ENCODE measurements at places on chromosomes 12 and 14. TPM values are rescaled to one million over a fixed set of nuclear protein-coding genes. Genes with fewer than 3 reads are reported as not detected.

CHPT1 gene
- 29.2 TPM for total RNA-seq

DNA sequence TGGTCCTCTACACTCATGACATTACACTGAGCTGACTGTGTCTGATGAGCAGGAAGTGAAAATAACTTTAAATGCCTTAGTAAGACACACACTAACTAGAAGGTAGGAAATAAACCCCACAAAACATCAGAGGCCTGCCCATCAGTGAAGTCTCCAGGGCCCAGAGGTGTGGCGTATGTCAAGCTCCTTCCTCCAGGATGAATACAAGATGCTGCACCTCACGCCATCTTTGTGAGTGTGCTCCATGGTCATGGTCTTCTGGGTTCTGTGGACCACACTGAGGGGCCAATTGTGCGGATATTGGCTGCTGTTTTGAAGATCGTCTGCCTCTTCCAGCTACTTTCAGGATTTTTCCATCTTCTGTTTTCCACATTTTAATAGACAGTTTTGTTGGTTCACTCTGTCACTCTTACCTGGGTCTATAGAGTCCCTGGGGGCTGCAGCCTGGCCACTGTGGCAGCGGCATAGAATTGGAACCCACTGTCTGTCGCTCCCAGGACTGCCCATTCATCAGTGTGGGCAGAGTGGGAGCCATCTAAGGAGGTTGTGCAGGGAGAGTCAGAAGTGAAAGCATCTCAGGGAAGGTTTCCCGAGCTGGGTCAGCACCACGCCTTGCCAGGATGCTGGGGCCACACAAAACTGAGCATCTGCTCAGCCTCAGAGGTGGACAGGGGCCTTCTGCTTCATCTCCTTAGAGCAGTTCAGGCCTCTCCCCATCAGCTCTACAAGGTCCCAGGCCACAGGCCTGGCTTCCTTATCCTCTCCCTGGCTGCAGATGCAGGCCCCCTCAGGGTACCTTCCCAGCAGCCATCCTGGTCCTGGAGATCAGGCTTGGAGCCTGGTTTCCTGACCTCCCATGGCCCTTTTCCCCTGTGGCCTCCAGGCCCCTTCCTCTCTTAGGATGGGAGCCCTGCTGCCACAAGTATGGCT lies 57.5 kb upstream of the C14orf180 start:
- no peak for DNase-seq

- DNase-seq, result no peak
Measured at GRCh38 chr12:76183459-76184186, 99.1 kb upstream of the NAP1L1 start.

GRCh38 chr14:78022059-78022458 lies 148.1 kb upstream of the NRXN3 start:
- no peak for DNase-seq

INTS13 gene
- total RNA-seq, result 64.5 TPM

DNA sequence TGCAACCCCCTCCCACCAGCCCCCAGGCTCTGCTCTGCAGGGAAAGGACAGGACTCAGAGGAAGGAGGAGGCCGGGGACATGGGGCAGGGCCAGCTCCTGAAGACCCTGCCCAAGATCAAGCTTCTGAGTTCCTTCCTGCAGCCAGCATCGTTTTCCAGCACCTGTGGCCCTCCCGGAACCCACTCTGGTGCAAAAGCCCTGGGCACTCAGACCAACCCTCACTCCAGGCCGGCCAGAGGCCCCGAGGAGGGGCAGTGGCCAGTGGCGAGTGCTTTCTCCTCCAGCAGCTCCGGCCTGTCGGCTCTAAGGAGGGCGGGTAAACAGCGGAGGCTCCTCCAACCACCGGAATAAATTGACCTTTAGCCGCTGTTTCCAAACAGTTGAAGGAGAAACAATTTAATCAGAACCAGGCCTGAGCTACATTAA lies 10.8 kb downstream of the TMEM179 start:
- no peak for DNase-seq

- no peak for DNase-seq
Measured at GRCh38 chr12:95195122-95195521, 22.1 kb downstream of the FGD6 start.

- DNase-seq, result no peak
Measured at GRCh38 chr12:23810329-23810902, 139.1 kb downstream of the SOX5 start.

SCN8A gene
- total RNA-seq, result 1.1 TPM

CAND1 gene
- total RNA-seq, result 197 TPM

GRCh38 chr12:60035835-60036234 lies 440.0 kb downstream of the SLC16A7 start:
- DNase-seq, result no peak

GRCh38 chr14:31745741-31746140 lies 184.5 kb downstream of the NUBPL start:
- DNase-seq, result no peak

NRIP2 gene
- total RNA-seq, result not detected

TM7SF3 gene
- total RNA-seq, result 42.9 TPM

GPR162 gene
- 0.11 TPM for total RNA-seq

- no peak for DNase-seq
Measured at GRCh38 chr12:6280053-6280469, 30.4 kb upstream of the PLEKHG6 start.

GRCh38 chr14:77032844-77033621 lies 4.5 kb upstream of the IRF2BPL start:
- peak; percentile 77 for DNase-seq

DNA sequence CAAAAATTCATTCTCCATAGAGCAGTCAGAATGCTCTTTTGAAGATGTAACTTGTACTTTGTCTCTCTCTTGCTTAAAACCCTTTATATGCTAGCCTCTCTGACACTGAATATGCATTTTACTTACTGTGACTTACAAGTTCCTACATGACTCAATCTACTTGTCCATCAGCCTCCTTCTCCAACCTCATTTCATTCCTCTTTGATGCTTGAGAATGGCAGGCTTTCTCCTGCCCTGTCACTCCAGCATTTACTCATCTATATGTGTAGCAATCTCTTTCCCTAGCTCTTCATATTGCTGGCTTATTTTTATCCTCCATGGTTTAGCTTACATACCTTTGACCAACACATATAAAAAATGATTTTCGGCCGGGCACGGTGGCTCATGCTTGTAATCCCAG lies 561.9 kb downstream of the CCER1 start:
- DNase-seq, result no peak

NANOG gene
- not detected for total RNA-seq

CAPZA3 gene
- not detected for total RNA-seq

C14orf132 gene
- total RNA-seq, result 0.61 TPM

GRCh38 chr12:122029620-122030423 lies 8.1 kb downstream of the BCL7A start:
- no peak for DNase-seq

- DNase-seq, result no peak
Measured at GRCh38 chr14:50979941-50980850, 35.9 kb upstream of the PYGL start.

- DNase-seq, result no peak
Measured at GRCh38 chr14:77314043-77314442, 6.6 kb downstream of the POMT2 start.

DNA sequence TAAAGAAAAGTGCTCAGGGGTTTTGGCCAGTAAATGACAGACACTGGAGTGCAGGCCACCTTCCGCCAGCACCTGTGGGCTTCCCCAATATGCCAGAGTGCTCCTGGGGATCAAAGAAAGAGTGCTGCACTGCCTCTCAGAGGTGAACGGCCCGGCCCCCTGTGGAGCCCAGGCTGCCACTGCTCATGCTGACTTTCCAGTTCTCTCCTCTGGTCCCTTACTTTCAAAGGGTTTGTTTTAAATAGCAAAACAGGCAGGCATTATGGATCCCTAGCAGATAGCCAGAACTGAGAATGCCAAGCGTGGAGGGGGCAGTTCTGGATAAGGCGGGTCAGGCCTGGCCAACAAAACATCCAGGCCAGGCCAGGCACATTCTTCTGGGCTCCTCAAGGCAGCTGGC lies 59.6 kb downstream of the MDM2 start:
- DNase-seq, result no peak

DNA sequence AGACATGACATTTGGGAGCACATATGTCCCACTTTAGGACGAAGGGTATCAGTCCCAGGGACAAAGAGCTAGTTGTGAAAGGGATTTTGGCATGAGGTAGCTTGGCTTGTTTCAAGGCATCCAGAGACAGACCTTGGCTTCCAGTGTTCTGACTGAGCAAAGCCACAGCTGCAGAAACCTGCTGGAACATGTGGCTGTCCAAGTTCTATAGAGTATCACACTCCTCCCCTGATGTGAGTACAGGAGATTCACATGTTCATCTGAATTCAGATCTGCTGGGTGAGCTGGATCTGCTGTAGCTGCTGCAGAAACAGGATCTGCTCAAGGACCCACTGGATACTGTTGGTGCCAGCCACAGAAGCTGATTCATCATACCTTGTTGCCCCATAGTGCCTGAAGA lies 10.1 kb upstream of the C14orf39 start:
- no peak for DNase-seq

GRCh38 chr14:56357428-56357827 lies 222.2 kb upstream of the TMEM260 start:
- DNase-seq, result no peak

TROAP gene
- 33.6 TPM for total RNA-seq

GRCh38 chr12:123896767-123897166 lies 75.9 kb downstream of the CCDC92 start:
- DNase-seq, result no peak

- no peak for DNase-seq
Measured at GRCh38 chr12:51362307-51362706, 15.8 kb upstream of the CELA1 start.

- no peak for DNase-seq
Measured at GRCh38 chr12:49900371-49900770, 3.3 kb downstream of the FAIM2 start.

DNA sequence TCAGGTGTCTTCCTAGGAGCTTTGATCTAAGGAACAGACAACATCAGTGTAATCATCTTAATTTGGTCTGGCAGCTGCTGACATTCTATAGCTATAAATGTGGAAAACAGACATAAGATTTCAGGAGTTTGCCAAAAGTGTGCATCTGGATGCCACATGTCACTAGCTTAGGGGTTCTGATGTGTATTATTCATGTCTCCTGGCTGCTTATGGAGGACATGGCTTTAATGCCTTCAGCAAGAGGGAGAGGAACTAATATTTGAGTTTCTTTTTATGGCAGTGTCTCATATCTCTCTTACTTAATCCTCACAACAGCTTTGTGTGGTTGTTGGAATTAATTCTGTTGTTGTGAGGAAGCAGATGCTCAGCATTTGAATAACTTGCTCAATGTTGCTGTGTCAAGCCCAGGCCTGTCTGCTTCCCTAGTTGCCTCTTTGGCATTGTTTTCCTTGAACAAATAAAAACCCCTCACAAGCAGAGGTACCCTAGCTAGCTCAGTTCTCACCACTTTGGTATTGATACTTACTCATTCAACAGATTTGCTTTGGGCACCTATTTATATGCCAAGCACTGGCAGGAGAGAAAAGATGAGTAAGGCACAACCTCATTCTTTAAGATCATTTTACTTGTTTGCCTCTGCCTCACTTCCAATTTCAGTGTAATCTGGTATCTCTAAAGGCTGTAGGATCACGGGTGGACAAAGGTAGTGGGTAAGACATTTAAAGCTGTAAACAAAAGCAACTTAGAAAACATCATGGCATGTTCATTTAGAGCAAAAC lies 39.8 kb upstream of the EID3 start:
- no peak for DNase-seq

DNA sequence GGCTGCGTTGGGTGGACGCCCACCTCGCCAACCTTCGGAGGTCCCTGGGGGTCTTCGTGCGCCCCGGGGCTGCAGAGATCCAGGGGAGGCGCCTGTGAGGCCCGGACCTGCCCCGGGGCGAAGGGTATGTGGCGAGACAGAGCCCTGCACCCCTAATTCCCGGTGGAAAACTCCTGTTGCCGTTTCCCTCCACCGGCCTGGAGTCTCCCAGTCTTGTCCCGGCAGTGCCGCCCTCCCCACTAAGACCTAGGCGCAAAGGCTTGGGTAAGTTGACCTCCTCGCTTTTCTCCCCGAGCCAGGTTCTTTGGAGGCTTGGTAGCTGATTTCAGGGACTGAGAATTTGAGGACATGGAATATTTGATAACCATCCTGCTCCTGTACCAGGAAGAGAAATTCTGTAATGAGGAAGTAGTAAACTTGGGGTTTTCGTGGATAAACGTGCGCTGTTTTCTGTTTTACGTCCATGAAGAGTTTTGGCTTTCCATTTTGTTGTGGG lies 530 bp downstream of the APAF1 start:
- DNase-seq, result no peak

DNA sequence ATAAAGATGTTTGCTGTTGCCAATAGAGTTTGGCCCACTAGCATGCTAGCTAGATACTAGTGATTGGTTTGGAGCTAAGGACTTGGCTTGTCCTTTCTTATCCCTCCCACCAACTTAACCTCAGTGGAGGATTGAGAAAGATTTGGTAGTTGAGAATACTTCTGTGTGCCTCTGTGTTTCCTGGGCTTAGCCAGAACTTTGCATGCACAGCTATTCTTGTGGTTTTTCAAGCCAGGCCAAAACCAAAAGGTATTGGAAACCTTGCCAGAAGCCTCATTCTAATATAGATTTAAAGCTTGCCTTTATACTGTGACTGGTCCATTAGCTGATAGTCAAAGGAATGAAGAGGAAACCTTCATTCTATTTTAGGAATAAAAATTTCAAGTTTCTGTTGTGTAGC lies 188.5 kb downstream of the CCDC91 start:
- DNase-seq, result no peak

GRCh38 chr12:48961801-48962200 lies 4.5 kb upstream of the ARF3 start:
- no peak for DNase-seq

LAG3 gene
- 236 TPM for total RNA-seq

FAM181A gene
- not detected for total RNA-seq

DNA sequence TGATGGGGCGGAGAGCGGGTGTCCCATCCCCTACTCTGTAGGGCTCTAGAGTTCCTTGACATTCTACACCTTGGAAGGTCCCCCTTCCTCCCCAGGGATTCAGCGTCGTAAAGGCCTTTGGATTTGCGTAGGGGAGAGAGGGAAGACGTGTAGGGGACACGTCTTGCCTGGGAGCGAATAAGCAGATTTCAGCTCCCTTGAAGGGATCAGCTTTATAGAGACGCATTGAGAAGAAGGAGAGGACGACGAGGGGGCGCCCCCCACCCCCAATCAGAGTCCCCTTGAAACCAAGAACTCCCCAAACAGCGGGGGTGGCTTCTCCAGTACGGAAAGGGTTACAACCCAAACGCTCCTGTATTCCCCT lies 324 bp downstream of the CALCOCO1 start:
- DNase-seq, result no peak
